Stimulated activated CD4-positive, alpha-beta T cell treated with anti-CD3 and anti-CD28 coated beads, Interleukin-1b, Interleukin-23, amount 100 ng/mL, for 4 hours (primary cell): ENCODE measurements at places on chromosomes 4 and X.

DNA sequence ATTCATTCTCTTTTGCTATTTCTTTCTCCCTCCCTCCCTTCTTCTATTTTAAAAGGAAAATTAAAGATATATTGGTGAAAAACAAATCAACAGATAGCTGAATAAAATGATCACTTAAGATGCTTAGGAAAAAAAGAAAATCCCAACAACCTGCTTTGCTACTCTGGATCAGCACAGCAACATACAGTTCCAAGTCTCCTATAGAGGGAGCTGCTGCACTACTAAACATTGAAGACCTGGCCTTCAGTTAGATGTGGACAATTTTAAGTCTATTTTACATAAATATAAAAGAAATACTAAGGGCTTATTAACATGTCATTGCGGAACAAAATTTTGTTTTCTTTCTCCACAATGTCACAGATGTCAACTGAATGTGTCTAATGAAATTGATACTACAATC, 226.4 kb downstream of the MAGEB5 start:
- DNase-seq, result no peak

DNA sequence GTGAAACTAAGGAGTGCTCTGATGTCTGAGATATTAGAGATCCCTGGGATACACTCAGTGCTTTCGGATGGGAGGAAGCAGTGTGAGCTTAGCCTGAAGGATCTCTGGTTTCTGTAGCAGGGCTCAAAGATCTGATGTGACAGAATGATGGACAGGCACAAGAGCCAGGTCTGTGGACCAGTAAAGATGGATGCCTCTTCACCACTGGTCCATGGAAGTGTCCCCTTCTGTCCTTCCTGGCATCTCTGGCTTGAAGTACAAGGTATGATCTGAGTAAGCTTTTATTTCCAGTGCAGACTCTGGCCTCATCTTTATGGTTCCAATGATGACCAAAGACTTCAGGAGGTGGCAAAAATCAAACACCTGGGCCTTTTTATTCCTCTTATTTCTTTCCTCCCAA, 88.1 kb downstream of the TBC1D9 start:
- no peak for DNase-seq

DNA sequence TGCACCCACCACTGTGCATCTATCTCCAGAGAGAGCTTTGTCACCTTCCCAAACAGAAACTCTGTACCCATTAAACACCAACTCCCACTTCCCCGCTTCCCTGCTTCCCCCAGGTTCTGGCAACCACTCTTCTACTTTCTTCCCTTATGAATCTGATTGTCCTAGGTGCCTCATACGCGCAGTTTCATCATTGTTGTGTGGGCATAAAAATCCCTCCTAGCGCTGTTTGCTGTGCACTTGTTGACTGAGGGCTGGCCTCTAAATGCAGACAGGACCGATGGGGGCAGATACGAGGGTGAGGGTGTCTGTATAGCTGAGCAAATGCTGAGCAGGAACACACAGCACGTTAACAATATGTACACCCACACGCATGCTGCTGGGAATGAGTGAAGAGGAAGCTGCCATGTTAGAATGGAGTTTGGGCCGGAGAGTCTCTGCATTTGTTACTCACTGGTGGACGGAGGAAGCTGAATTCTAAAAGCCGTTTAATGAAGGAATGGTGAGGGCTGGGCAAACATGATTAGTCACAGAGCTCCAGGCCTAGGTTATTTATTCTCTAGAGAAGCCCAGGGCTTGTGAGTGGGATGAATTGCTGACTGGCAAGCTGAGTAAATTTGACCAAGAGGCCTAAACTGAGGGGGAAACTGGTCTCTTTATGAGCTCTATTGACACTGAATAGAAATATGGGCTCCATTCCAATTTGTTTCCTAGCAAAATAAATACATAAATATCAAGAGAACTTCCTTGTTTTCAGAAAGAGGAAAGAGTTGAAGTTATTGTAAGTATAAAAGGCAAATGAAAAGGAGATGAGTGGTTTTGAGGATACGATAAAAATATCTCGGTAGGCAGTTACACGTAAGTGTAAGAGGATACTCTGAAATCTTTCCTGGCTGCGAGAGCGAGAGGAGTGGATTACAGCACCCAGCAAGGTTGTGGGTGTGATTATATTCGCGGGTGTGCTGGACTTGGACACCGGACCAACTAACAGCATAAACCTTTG, 95.9 kb upstream of the RPS6KA3 start:
- no peak for DNase-seq

GRCh38 chrX:2320089-2320488, 180.7 kb downstream of the DHRSX start:
- no peak for DNase-seq

DNA sequence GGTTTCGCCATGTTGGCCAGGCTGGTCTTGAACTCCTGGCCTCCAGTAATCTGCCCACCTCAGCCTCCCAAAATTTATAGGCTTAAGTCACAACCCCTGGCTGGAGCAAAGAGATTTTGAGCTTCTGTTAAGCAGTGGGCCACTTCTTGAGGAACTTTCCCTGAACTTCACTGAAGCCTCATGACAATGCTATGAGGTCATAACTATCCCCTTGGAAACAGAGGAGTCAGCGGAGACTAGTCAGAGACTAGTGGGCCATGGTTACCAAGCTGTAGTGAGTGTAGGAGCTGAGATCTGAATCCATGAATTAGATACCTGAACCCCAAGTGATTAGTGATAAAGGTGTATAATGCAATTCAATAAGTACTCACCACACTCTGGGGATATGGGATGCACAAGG, 145.1 kb upstream of the MSX1 start:
- DNase-seq, result no peak

GRCh38 chr4:116952530-116953136, 132.7 kb downstream of the TRAM1L1 start:
- no peak for DNase-seq

DNA sequence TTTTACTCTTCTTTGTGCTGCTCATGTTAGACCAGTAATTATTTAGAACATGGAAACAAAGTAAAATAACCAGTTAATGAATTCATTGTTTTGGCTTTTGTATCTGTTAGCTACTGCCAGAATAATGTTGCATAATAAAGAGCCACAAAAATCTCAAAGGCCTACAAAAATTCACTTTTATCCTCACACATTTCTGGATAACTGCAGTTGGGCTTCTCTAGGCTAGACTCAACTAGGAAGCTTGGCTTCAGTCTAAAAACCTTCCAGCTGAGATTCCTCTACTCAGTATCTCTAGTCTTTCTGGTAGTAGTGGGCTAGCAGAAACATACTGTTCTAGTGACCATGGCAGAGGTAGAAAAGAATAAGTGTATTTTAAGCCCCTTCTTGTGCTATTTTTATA, 73.0 kb downstream of the FAT4 start:
- DNase-seq, result no peak

GRCh38 chr4:38964942-38965775, 67.0 kb downstream of the TMEM156 start:
- DNase-seq, result no peak

- no peak for DNase-seq
These were observed 1188.1 kb downstream of the PCDH7 start for GRCh38 chr4:31908261-31908660.

GRCh38 chr4:182286035-182286434, 42.8 kb downstream of the TENM3 start:
- no peak for DNase-seq

- DNase-seq, result no peak
These were observed 36.1 kb downstream of the GSPT2 start for GRCh38 chrX:51779306-51779705.

- no peak for DNase-seq
These were observed 204.6 kb downstream of the RTL9 start for GRCh38 chrX:110563282-110563681.

- no peak for DNase-seq
These were observed 29.2 kb downstream of the GRID2 start for GRCh38 chr4:92333016-92333415.

GRCh38 chrX:68571610-68572311, 72.9 kb downstream of the YIPF6 start:
- no peak for DNase-seq

DNA sequence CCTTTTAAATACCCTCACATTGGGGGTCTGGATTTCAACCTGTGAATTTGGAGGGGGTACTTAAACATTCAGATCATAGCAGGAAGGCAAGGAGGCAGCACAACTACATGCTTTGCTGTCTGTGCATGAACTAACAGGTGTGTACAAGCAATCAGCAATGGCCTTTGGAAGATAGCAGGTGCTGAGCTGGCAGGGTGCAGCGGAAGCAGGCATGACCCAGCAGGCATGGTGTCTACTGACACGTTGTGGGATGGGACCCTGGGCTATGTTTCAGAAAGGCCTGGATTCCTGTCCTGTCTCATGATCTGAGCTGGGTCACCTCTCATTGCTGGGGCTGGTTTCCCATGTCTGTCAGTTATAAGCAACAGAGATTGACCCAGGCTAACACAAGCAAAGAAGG, 13.9 kb downstream of the PPP2R2C start:
- no peak for DNase-seq

GRCh38 chrX:4670606-4671005, 957.2 kb upstream of the PRKX start:
- no peak for DNase-seq

DNA sequence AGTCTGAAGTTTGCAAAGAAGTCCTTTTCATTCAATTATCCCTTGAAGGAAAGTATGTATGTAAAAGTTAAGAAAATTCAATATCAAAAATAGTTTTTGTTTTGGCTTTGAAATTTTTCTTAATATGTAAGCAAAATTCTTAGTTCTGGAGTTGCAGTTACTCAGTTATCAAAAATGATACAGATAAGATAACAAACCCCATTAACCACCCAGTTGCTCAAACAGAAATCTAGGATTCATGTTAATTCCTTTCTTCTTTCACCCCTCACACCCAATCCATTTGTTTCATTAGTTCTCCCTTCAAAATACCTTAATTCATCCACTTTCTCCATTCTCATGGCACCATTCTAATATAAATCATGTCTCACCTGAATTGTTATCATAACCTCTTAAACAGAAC, 40.5 kb upstream of the JADE1 start:
- DNase-seq, result no peak

DNA sequence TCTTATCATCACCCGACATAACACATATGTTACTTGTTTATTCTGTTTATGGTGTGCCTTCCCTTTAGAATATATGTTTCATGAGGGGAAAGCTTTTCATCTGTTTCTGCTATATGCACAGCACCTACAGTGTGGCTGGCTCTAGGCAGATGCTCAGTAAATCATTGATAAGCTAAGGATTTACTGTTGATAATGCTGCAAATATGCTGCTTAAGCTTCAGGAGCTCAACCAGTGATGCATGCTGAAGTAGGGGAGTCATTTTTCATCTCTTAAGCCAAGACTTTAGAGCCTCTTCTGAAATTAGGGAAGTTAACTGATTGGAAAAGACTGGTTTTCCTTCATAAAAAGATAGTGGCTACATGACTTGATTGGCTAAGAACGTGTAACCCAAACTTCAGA, 16.4 kb downstream of the FAT4 start:
- no peak for DNase-seq

- peak; percentile 12 for DNase-seq
These were observed 68.0 kb upstream of the TLR2 start for GRCh38 chr4:153616006-153616555.

GRCh38 chr4:71133491-71133890, 140.0 kb downstream of the DCK start:
- no peak for DNase-seq

DNA sequence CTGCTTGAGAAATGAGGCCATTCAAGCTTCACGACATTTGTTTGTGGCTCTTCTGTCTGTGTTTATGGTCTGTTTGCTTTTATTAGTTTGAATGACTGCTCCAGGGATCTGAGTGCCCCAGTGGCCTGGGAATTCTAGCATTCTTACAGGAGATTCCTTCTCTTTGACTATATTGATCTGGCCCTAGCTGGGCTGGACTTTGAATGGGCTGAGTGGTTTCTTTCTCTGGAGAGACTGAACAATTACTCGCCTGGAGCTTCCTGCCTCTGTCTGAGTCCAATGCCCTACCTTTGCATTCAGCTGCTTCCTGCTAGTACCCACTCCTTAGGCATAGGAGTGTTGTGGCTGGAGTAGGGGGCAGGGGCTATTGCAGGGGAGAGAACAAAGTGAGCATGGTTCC, 51.2 kb upstream of the EDA start:
- DNase-seq, result no peak

DNA sequence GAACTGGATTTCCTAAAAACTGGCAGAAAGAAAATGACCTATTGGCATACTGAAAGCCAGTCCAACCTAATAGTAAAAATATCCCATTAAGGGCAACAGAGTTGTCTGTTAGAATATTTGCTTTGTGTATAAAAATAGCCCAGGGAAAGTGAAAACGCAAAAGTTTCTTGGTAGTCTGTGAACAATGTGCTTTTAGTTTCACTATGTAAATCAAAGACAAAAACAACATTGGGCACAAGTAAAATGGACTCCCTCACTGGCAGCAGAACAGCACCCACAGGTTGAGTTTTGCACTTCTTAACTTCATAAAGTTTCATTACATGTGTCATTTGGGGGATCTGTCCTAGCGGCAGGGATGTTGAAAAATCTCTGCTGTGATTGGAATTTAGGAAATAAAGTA, 4.3 kb upstream of the FGG start:
- no peak for DNase-seq

GRCh38 chrX:105845631-105846030, 23.3 kb downstream of the NRK start:
- no peak for DNase-seq

- DNase-seq, result no peak
These were observed 5.4 kb upstream of the SHOX start for GRCh38 chrX:625137-625691.

DNA sequence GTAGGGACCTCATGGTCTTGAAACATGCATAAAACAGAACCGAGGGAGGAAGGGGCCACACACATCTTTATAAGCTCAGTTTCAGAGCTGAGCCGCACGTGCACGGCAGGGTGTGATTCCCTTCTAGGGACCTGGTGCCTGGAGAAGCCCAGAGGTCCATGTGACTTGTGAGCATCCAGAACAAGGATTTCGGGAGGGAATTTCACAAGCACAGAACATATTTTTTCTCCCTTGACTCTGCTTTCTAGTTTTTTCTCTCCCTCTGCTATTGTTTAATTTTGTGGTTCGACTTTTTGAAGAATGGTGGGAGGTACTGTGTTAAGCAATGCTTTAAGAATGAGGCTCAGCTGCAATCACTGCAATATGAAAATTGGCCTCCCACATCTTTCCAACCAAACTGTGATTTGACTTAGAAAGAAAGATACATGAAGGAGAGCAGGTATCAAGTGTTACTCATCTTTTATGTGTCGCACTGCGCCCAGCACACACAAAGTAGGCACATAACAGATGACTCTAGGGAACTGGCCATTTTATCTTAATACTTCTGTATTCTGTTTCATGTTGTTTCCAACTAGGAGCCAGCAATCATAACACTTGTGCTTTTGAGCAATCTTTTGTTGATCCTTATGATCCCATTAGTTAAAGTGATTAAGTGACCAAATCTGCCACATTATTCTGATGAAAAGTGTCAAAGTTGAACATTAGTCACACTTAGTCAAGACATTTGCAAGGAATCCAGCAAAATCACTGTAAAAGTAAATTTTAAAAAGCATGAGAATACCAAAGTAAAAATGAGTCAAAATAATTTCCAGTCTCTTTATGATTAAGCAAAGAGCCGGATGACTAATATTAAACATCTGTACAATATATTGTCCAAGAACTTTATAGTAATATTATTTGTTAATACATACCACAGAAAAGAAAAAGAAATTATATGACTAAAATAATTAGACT, 86.4 kb downstream of the SHISA3 start:
- DNase-seq, result no peak

GRCh38 chr4:18138076-18138665, 116.6 kb upstream of the LCORL start:
- no peak for DNase-seq

- DNase-seq, result no peak
These were observed 14.7 kb downstream of the CHST7 start for GRCh38 chrX:46588263-46588662.
